ENCODE measurements at places on chromosomes 2 and 18.

- no peak for DNase-seq
These were observed 82.7 kb downstream of the MALT1 start for GRCh38 chr18:58753976-58754375.

DNA sequence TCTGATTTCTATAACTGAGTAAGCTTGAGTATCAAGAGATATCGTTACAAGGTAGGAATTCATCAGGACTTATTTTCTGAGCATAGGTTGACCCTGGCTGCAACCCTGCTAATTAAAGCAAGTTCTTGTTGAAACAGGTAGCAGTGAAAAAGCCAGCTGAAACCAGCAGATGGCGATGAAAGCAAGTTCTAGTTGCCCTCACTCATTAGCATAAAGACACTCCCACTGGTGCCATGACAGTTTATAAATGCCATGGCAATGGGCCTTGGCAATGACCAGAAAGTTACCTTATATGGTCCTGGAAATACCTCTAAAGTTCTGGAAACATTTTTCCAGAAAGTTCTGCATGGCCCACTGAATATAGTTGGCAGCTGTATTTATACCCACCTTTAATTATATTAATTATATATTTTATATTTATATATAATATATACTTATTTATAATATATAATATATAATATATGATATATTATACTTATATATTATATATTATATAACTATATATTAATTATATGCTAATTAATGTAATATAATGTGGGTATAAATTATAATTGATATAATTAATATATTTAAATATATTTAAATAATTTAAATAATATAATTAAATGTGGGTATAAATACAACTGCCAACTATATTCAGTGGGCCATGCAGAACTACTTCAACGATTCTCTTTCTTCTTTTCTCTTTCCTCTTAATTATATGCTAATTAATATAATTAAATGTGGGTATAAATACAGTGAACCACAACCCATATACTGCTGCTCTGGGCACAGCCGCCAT lies 188.0 kb downstream of the CDH7 start:
- DNase-seq, result no peak

DNA sequence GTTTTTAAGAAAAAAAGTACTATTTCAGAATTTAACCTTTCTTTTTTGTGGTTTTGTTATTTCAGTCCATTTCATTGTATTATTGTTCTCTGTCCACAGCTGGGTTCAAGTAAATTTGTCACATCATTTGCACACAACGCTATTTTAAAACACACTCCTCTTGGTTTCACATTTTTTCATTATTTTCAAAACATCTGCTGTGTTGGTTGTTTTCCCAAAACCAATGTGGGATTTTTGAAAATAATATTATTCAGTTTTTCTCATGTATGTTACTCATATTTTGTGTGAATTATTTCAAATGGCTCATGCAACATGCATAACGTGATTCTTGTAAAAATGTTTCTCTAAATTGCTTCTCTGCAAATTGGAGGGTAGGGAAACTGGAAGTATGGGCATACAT lies 589.2 kb downstream of the METTL4 start:
- DNase-seq, result no peak

DNA sequence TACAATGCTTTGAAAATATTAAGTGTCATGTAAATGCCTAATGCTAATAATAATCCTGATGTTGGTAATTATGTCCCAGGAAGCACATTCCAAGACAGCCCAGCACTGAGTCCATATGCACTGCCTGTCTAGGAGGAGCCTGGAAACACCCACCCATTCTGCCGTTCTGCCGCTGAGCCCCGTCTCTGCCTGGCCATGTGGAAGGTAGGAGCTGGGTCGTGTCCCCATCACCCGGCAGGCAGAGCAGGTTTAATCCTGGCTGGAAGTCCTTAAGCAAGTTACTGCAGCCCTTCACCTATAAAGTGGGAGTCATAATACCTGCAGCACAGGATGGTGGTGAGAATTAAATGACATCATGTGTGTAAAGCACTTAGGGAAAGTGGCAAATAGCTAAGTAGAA lies 13.1 kb upstream of the EN1 start:
- DNase-seq, result no peak

DNA sequence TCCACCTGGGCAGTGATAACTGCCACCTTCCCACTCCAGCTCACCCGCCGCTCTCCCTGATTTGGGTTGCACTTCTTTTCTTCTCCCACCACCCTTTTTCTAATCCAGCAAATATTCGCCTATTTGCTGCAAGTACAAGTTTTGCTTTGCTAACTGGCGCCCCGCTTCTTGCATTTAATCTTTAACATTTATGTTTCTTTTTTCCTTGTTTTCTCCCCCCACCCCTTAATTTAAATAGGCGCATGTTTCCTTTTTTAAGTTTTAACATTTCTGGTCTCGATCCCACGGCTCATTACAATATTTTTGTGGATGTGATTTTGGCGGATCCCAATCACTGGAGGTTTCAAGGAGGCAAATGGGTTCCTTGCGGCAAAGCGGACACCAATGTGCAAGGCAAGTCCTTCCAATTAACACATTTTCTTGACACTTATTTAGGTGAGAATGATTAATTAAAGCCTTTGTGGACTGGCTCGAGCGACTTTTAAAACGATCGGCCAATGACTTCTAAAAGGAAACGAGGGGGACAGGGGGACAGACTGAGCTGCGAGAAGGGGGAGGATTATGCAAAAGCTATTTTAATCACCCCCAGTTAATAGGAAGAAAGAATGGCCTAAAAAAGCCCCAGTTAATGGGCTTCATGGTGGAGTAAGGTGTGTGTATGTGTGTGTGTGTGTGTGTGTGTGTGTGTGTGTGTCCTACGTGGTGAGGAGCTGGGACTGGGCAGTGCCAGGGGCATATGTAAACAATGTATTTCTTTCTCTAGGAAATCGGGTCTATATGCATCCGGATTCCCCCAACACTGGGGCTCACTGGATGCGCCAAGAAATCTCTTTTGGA lies 1.6 kb downstream of the TBR1 start:
- no peak for DNase-seq

- DNase-seq, result no peak
These were observed 11.6 kb downstream of the PKDCC start for GRCh38 chr2:42059261-42059898.

DNA sequence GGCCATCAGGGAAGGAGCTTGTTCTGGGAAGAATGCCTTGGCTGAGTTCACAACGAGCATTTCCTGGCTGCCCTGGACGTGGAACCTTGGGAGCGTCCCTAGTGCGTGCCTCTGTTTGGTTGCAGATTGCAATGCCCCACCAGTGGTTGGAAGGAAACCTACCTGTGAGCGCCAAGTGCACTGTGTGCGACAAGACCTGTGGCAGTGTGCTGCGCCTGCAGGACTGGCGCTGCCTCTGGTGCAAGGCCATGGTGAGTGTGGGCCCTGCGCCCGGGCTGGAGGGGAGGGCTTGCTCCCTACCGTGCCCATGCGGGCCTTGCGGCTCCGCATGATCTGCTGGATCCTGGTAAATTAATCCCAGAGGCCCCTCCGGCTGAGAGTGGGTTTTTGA lies 81.9 kb downstream of the DGKD start:
- no peak for DNase-seq

DNA sequence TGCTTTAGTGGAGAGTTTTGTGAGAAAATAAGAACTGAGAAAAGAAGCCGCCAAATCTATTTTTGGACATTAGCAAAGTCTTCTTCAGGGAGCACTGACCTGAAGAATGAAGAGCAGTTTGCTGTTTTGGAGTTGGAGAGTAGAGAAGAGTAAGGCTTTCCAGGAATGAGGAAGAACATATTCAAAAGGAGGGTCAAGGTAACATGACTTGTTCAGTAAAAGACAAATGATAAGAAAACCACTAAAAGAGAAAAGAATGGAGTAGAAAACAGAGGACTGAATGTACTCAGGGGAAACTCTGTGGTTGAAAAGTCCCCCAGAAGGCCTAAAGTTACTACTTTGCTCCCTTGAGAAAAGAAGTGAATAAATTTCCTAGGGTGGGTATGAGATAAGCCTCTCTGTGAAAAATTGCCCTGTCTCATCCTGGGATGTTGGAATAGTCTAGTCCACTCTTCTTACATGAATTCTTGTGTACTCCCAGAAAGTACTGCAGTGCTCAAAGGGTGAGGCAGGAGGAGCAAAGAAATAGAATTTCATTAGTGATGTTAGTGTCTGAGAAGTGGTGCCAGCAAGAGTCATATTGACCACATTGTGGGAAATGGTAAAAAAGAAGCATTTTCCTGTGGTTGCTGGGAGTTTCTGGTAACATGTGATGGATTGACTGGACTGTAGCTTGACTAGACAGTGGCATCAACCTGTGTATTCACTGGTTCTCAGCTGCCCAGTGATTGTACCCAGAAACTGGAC lies 27.8 kb downstream of the MBD5 start:
- DNase-seq, result no peak

DNA sequence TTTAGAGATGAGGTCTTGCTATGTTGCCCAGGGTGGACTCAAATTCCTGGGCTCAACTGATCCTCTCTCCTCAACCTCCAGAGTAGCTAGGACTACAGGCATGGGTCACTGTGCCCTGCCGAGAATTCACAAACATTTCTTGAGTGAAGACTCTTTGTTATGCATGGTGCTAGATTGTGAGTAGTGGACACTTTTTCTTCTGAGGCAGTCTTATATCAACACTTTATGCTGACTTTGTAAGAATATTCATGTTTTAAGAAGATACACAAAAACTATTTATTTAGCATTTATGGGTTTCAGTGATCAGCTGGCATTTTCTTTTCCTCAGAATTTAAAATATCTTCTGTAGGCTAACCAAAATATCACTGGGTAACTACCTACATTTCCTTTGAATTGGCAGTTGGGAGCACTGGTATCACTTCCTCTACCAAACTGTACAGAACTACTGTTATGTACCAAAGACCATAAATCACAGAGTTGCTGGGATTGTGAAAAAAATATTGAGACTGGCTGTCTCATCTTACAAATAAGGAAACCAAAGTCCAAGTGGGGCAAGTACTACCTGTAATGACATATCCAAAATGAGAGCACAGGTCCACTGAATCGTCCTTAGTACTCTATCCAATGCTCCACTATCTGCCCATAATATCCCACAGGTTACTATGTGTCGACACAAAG lies 34.0 kb downstream of the DOCK10 start:
- DNase-seq, result no peak

DNA sequence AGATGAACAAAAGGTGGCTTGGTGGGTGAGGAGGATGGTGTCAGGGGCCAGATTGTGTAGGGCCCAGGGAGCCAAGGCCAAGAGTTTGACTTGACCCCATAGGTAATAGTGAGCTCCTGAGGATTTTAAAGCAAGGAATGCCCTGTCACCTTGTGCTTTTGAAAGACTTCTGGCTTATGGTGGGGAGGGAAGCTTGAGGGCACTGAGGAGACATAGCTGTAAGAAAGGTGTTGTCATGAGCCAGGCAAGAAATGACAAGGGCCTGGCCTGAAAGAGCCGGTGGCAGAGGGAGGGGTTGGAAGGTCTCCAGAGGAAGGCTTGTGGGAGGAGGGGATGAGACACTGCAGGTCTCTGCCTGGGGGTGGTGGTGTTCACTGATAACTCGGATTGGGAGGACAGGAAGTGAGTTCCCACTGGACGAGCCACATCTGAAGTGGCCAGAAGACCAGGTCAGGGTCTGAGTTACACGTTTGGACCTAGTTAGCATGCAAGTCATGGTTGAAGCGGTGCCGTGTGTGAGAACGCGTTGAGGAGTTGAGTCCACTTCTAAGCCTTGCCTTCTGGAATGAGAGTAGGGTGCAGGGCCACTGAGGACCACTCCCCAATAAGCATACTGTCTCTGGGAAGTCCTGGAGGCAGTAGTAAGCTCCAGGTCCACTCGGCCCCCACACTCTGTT lies 64.3 kb downstream of the TET3 start:
- DNase-seq, result no peak
